Activated T-cell treated with anti-CD3 and anti-CD28 coated beads, Interleukin-2, amount 50 U/mL, for 1 hour (primary cell): ENCODE measurements at places on chromosomes 6 and 20.

DNA sequence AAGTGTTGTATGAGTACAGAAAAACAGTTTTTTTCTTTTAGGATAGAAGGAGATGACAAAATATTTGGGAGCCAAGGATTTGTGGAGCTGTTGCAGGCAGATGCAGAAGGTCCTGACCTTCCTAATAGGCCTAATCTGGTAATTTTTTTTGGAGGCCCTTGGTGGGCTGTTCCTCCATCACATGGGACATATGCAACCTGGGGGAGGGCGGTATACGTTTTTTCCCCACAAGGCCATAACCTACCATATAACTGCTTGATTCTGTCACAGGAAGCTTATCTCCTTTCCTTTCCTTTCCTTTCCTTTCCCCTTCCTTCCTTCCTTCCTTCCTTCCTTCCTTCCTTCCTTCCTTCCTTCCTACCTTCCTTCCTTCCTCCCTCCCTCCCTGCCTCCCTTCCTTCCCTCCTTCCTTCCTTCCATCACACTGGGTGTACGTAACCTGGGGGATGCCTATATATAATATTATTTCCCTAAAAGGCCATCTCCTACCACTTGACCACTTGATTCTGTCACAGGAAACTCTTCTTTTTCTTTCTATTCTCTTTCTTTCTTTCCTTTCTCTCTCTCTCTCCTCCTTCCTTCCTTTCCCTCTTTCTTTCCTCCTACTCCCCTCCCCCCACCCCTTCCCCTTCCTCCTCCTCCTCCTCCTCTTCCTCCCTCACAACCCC, 185.0 kb upstream of the KCNK16 start:
- DNase-seq: no peak

GRCh38 chr6:163428373-163428772, 13.9 kb downstream of the QKI start:
- no peak for DNase-seq

DNA sequence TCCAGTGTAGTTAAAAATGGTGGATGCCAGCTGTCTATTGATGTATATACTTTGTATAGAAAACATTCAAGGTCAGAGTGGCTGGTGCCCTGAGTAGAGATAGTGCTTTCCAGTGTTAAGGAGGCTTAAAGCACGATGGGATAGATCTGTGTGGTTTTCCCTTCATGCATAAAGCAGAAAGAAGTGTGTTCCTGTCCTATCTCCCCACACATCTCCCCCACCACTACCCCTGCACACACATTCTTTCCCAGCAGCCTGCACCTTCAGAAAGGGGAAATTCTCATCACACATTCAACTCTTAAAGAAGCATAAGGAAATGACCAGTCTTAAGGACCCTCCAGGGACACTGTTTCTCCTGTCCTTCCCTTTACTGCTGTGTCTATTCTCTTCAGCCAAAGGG, 221.7 kb upstream of the TAB2 start:
- no peak for DNase-seq

- no peak for DNase-seq
Observed at GRCh38 chr6:116111552-116112528, 11.2 kb downstream of the NT5DC1 start.

DNA sequence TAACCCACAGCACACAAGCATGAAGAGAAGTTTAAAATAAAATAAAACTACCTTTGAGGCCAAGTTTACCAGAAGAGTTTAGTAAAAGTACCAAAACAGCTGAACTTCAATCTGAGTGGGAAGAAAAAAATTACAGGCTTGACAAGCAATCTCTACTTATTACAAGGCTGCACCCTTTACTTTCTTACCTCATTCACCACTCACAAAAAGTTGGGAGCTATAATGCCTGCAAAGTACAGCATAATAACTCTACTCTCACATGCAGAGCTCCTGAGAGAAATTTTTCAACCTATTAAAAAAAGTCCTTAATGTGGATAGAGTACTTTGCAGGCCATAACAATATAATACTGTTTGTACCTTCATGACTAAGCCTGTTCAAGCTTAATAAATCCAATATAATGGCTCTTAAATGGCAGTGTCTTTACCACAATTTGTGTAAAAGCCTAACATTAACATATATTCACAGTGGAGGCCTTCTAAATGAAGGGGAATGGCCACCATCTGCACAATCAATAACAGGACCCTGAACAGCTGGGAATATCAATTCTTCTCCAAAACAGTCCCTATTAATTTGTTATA, 103.1 kb downstream of the DST start:
- no peak for DNase-seq

- DNase-seq: no peak
Observed at GRCh38 chr6:76861403-76861802, 601.9 kb downstream of the HTR1B start.

- DNase-seq: peak; percentile 68
Observed at GRCh38 chr6:37696841-37697662, 631 bp downstream of the MDGA1 start.

GRCh38 chr20:12152996-12153395, 235.3 kb downstream of the BTBD3 start:
- DNase-seq: no peak

- DNase-seq: no peak
Observed at GRCh38 chr6:18347021-18347577, 40.1 kb upstream of the RNF144B start.

DNA sequence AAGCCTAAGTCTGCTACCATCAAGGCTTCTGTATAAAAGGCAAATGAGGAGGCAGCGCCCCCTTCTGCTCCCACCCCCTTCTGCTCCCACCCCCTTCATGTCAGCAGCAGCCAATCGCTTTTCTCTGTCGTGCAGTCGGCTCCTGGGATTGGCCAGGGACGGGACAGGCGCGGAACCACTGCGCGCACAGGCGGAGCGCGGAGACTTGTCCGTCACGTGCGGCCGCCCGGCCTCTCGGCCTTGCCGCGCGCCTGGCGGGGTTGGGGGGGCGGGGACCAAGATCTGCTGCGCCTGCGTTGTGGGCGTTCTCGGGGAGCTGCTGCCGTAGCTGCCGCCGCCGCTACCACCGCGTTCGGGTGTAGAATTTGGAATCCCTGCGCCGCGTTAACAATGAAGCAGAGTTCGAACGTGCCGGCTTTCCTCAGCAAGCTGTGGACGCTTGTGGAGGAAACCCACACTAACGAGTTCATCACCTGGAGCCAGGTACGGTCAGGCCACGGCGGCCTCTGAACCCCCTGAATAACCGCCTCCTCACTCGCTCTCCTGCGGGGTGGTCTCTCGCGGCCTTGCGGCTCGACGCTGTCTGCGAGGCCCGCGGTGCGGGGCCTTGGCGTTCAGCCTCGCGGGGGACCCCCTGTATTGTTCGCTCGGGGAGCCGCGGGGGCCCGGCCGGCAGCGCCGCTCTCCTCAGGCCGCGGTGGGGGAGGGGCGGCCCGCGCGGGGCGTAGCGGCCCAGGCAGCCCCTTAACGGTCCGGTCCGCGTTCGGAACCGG, at the start of gene HSF2:
Gene HSF2 (plus strand): TSS at position 305 of the 773 bp plus-strand sequence. CDS start 86 bp downstream, at position 391.
- DNase-seq: peak; percentile 89

DNA sequence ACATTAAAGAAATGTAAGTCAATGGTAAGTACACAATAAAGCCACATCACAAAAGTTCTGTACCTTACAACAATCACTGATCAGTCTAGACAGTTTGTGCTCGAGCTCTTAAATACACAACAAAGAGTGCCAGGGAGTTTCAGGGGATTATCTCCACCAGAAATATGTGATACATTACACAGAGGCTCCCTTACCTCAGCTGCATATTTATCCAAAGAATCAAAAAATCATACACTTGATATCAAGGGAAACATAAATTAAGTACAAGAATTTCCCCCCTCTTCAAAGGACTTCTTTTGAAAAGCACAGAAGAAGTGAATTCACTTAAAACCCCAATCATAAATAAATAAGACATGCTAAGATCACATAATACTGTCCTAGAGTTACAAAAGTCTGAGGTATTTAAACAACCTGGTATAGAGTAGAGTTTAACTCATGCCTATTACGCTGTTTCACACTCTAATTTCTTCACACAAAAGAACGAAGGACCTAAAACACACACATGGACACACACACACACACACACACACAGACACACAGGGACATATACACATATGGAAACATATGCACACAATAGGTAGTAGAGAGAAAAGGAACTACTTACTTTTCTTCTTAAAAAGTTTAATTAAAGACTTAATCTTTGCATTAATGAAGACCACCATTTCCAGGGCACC, 528 bp downstream of the NHSL1 start:
- no peak for DNase-seq

- peak; percentile 29 for DNase-seq
Observed at GRCh38 chr6:31158863-31159855, 770 bp downstream of the TCF19 start.

- no peak for DNase-seq
Observed at GRCh38 chr20:8372824-8373380, 240.8 kb downstream of the PLCB1 start.

DNA sequence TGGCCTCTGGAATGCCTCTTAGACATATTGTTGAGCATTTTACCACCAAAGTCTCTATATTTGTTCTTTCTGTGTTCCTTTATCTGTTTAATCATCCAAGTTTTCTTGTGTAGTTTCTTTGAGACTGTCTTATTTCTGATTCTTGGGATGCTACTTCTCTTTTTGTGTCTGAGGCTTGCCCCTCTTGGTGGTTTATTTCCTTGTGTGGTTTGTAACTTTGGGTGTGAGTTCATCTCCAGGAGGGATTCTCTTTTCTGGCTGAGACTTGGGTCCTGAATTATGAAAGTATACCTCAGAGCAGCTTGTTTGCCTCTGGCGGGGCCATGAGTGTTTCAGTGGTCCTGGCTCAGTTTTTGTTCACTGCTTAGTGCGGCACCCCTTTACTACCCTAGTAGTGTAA, 33.9 kb downstream of the PPARD start:
- no peak for DNase-seq

- DNase-seq: no peak
Observed at GRCh38 chr6:44668391-44668930, 281.0 kb downstream of the CDC5L start.

DNA sequence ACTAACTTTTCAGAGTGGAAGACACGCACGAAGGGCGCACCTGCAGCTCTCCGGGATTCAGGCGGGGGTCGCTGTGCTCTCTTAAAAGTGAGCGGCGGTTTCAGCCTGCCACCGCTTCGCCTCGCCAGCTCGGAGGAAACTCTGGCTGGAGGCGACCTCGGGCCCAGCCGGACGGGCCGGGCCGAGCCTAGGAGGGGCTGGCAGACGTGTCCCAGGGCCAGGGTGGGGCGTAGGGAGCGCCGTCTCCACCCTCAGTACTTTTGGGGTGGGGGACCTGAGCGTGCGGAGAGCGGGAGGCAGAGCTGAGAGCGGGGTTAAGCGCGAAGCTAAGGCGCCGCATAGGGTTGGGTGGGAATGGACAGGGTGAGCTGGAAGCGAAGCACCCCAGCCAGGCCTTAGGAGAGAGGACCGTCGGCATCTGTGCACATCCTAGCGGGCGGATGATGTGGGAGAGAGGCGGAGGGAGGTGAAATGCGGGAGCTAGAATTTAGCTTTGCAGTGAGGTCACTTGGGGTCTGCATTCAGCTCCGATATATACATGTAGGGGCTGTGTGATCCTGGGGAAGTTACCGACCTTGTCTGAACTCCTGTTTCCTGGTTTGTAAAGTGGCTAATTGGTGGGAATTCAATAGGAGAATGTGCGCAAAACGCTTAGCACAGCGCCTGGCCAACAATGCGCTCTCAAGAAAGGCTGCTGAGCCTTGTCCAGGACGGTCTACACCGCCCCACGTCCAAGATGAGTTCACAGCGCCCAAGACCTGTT, 6.5 kb upstream of the TFAP2A start:
- no peak for DNase-seq

- no peak for DNase-seq
Observed at GRCh38 chr20:43710370-43711044, 16.3 kb downstream of the GTSF1L start.

- no peak for DNase-seq
Observed at GRCh38 chr6:5199283-5199682, 61.5 kb downstream of the LYRM4 start.

DNA sequence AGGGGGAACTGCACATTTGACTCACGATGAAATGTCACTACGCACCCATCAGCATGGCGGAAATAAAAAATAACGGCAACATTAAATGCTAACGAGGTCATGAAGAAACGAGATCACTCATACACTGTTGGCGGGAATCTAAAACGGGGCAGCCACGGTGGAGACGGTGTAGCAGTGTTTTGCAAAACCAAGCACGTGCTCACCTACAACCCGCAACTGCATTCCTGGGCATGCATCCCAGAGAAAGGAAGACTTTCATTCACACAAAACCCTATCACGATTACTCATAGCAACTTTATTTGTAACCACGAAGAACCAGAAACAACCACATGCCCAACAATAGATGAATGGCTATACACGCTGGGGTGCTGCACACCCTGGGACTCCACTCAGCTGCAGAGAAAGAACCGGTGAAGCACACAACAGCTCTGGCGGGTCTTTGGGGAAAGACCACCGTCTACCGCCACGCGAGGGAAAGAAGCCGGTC, 77.0 kb downstream of the YTHDF1 start:
- no peak for DNase-seq

- peak; percentile 12 for DNase-seq
Observed at GRCh38 chr6:38154731-38155130, 335.2 kb downstream of the ZFAND3 start.

DNA sequence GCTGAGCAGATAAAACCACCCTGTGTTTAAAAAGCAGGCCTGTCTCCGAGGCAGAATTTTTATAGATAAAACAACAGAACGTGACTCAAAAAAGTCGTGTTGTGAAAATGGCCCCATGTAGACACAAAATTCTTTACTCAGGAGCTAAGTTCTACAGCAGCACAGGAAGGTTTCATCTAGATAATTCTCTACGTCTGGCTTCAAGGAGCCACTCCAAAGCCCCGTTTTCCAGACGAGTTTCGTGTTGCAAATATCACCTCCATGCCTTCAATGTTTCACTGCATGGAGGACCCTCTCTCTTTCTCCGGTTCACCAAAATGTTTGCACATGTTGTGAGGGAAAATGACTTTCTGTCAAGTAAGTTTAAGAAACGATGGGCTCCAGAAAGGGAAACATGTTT, 12.0 kb upstream of the BMP7 start:
- no peak for DNase-seq

DNA sequence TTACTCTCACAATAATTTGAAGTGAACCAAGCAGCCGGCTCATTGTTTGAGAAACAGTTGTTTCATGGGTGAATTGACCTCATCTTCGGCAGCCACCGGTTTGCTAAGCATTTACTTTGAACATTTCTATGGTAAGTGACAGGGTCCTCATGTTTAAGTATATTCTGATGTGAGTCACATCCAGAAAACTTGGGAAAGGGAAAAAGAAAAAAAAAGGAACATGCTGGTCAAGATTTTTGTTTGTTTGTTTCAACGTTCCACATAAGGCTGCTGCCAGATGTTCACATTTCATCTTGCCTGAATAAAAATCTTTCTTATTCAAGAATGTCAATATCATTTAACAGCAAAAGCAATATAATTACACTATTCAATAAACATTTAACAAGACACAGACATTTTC, 55.0 kb upstream of the EXOC2 start:
- DNase-seq: no peak

GRCh38 chr6:129252377-129253071, 369.6 kb downstream of the LAMA2 start:
- DNase-seq: no peak

- DNase-seq: no peak
Observed at GRCh38 chr6:24640166-24640565, 5.8 kb downstream of the KIAA0319 start.

- no peak for DNase-seq
Observed at GRCh38 chr6:27977387-27977786, 20.3 kb downstream of the OR2B6 start.

GRCh38 chr20:12262747-12263146, 345.1 kb downstream of the BTBD3 start:
- no peak for DNase-seq
